NT2/D1 (cell line): ENCODE measurements at places on chromosomes 3 and 15.

DNA sequence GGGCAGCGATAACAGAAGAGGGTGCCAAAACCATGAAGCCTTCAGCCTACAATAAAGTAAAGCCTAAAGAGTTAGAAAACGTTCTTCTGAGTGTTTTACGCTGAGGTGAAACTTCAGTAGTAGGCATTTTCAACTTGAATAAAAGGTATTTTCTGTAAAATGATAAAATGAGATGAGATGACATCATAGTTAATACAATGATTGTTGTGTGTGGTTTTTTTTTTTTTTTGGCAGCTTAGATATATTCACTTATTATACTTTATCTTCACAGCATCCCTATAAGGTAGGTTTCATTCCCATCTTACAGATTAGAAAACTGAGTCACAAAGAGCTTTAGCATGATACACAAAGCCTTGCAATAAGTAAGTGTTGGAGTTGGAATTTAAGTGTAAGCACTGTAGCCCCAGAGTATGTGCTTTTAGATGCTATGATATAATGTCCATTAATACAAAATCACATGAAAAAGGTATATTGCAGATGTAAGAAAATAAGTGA lies 291.9 kb upstream of the GRM7 start:
- DNase-seq, result no peak

DNA sequence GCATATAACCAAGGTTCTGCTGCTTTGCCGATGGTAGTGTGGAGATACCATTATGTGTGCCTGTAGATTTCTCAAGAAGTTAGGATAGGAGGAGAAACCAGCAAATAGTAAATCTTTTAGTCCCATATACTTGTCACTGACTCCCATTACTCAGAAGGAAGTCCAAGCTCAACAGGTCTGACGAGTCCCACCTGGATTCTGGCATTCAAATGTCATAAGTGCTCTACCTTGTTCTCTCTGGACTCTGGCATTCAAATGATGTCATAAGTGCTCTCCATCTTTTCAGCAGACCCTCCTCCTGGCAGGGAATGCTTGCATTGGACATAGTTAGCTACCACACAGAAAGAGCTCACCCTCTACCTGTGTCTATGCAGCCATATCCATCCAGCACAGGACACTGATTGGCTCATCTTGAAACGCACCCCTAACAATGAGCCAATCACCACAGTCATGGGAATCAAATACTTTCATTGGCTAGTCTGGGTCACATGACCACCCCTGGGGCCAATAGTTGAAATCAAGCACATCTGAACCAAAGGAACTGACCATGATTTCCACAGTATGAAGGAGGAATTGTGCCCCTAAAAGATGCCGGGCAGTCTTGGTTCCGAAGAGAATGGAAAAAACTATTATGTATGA lies 205.0 kb upstream of the ADAMTS9 start:
- no peak for DNase-seq

DNA sequence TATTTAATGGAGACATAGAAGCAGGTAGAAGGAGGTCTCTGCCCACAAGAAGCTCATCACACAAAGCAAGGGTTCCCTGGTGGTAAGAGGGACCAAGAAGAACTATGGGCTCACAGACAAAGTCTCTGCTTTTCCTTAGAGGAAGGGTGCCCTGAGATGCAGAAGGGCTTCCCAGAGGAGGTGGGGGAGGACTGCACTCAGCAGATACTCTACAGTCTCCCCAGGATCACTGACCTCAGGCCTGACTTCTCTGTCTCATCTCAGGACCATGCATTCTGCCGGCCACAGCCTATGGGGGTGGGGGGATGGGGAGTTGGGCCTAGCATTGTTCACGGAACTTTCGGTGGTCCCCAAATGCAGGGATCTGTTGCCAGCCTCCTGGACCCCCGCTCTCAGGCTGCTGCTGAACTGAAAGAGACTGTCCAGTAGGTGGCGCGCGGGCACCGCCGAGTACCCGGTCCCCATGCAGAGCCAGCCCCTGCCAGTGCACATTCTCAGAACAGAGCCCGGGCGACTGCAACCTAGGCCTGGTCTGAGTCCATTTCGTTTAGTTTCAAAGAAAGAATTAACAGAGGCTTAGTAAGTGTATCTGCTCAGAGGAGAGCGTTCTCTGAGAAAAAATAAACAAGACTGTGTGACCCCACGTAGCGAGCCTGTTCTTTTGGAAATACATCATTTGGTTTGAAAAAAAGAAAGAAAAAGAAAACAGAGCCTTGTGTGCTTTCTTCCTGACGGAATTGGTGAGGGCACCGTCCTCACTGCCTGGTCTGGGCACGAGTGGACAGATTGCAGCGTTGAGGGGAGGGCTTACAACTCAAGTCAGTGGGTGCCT lies 74.1 kb downstream of the LRTM1 start:
- peak; percentile 58 for DNase-seq

DNA sequence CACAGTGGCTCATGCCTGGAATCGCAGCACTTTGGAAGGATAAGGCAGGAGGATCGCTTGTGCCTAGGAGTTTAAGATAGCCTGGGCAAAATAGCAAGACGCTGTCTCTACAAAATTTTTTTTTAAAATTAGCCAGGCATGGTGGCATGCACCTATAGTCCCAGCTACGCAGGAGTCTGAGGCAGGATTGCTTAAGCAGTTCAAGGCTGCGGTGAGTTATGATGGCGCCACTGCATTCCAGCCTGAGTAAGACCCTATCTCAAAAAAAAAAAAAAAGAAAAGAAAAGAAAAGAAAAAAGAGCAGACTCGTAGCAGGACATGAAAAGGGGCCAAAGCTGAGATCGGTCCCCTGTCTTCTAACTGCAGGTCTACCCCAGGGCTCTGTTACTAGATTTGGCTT lies 18.9 kb downstream of the SRGAP3 start:
- DNase-seq, result no peak

DNA sequence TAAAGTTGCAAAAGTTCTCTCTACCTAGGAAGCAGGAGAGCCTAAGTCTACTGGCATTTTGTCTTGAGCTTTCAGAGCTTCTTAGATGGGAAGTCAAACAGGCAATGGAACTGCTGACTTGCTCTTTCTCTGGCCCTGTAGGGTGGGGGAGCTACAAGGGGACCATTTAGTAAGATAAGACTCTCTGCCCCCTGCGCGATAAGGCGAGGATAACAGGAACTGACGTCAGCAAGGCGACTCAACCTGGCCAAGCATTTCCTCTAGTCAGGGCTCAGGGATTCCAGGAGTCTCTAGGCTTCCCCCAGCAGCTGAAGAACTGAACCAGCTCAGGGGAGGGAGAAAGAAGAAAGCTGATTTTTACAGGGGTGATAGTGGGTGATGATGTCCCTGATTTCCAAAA lies 5.8 kb downstream of the RARB start:
- no peak for DNase-seq

GRCh38 chr3:151283387-151283786 lies 5.0 kb upstream of the P2RY14 start:
- no peak for DNase-seq

DNA sequence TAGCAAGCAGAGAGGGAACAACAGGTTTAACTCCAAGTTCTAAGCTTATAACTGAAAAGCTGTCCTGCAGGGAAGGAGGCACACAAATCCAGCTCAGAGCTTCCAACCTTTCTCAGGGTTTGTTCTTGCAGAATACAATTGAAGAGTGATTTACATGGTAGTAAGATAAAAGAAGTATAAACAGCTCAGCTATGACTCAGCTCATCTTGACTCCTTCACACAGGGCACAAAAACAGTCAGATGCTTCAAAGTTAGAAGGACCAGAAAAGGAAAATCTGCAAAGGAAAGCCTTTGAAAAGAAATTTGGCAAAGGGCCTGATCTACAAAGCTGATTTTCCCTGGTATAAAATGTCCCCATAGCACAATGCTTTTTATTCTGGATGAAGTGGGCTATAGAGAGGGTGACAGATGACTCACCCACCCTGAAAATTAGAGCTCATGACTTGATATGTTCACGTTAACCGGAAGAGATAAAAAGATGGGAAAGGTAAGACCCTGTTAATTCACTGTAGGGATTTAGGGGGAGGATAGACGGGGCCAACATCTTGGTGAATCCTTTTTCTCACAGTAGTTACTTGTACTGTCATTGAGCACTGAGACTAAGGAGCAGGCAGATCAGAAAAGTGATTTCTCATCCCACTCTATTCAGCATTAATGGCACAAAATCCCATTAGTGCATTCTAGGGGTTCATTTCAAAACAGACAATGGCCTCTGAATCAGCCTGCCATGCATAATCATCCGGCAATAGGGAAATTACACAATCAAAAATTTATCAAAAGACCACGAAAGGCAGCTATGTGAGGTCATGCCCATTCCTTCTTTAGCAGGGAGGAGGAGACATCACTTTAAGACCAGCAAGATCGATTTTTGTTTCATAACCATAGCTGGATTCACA lies 143.5 kb downstream of the GAP43 start:
- peak; percentile 42 for DNase-seq
